ENCODE measurements at places on chromosomes 12 and 14. TPM values are rescaled to one million over a fixed set of nuclear protein-coding genes. Genes with fewer than 3 reads are reported as not detected.

Gene LRIG3
- 4.3 TPM for total RNA-seq

Gene LRRC10
- total RNA-seq, result 50.8 TPM

Gene TOMM20L
- not detected for total RNA-seq

Gene OTOGL
- total RNA-seq, result 0.27 TPM

Gene SLC6A13
- 1.9 TPM for total RNA-seq

Data from left ventricle myocardium superior (tissue), 1 donor.